Stimulated activated CD8-positive, alpha-beta memory T cell treated with anti-CD3 and anti-CD28 coated beads, Interleukin-7, amount 100 ng/mL, for 1 hour (primary cell): ENCODE measurements at places on chromosomes 7 and 10.

DNA sequence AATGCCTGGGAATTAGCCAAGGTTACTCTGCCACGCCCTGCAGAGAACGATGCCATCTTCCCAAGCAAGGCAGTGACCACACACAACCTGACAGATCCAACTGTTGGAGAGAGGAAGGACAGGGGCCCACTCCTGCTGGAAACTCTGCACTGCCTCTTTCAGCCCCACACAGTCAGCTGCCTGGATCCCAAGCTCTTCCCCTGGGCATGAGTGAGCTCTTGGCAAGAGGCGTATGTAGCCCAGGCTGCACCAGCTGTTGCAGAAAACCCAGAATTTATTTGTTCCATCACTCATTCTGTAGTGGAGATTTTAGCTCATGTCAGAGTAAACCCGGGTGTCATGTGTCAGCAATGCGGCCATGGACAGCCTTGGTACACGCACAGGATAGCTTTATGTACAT is 135.1 kb upstream of the TRIM24 start:
- DNase-seq, result no peak

- no peak for DNase-seq
Measured at GRCh38 chr10:50604049-50604640, 19.6 kb downstream of the SGMS1 start.

GRCh38 chr10:19815731-19816410 is 361 bp upstream of the PLXDC2 start:
- DNase-seq, result no peak

GRCh38 chr7:6612819-6613218 is 2.6 kb upstream of the ZNF853 start:
- DNase-seq, result no peak

DNA sequence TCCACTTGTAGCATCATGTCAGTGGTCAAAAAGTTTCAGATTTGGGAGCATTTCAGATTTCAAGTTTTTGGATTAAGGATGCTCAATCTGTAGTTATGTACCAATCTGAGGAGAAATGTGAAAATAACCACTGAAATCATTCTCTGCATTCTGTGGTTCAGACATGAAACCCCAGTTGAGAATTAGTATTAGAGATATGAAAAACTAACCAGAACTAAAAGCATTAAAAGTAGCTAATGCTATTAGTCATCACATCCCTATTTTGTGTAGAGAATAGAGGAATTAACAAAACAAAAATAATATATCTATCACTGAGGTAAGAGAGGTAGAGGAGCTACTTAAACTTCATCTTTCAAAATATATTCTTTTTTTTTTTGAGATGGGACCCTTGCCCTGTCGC is 28.0 kb downstream of the MICU1 start:
- DNase-seq, result no peak

GRCh38 chr7:20980232-20980631 is 193.5 kb upstream of the SP8 start:
- no peak for DNase-seq

DNA sequence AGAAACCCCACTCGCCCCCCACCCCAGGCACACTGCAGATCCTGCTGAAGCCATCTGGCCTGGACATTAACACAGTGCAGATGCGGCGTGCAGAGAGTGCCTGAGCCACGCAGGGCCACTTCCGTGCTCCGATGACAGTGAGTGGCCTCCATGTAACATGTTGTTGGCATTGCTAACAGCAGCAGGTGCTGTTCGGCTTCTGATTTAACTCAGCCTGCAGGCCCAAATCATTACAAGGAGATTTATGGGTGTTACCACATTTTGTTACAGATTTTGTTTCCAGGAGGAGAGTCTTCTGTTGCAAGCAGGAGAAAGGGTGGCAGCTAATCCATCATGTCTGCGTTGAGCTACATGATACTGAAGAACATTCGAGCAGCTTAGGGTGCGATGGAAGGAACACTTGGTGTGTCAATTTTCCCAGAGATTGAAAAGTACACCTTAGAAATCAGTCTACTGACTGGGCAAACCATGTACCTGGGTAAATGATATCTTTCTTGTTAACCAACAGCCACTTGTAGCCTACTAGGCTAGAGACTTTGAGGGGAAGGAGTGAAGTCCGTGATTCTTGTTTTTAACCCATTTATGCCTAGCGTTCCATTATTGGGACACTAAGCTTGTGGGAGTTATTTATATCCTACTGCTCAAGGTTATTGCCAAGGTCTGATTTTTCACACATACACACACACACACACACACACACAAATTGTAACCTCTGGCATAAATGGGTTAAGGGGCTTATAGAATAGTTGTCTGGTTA is 90.0 kb downstream of the JCAD start:
- DNase-seq, result no peak

DNA sequence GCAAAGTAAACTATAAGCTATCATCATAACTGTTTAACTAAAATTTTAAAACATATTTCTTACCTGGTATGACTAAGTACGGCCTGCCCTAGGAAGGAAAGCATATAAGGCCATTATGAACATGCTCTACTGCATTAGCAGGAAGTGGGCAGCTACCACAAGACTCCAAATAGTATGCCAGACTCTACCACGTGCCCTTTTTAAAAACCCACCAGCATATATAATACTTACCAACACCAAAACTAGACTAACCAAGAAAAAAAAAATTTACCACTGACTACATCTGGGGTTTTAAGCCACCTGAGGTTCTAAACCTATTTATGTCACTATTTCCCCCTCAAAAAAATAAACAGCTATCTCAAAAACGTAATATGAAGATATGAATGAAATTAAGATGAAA is 30.1 kb downstream of the NUDCD3 start:
- DNase-seq, result no peak

- no peak for DNase-seq
Measured at GRCh38 chr7:155791214-155791737, 21.0 kb downstream of the SHH start.

- no peak for DNase-seq
Measured at GRCh38 chr10:94300042-94300441, 62.7 kb downstream of the NOC3L start.

- no peak for DNase-seq
Measured at GRCh38 chr10:11699550-11700097, 42.6 kb upstream of the ECHDC3 start.

GRCh38 chr7:125485223-125485622 is 555.6 kb upstream of the POT1 start:
- DNase-seq, result no peak

DNA sequence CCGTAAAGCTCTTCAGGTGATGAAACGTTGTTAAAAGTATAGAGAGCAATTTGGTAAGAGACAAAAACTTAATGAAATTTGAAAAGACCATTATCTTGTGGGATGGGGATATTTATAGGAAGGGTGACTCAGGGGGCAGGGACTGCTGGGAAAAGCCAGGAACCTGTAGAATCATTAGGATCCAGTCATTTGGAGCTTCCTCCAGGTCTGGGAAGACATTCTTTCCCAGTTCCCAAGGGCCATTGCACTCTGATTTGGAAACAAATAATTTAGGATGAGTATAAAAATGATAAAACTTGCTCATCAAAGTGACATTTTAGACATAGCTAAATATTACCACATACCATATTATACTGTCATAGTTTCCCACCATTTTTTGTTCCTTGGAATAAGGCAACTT is 143.9 kb downstream of the PFKFB3 start:
- DNase-seq, result no peak

DNA sequence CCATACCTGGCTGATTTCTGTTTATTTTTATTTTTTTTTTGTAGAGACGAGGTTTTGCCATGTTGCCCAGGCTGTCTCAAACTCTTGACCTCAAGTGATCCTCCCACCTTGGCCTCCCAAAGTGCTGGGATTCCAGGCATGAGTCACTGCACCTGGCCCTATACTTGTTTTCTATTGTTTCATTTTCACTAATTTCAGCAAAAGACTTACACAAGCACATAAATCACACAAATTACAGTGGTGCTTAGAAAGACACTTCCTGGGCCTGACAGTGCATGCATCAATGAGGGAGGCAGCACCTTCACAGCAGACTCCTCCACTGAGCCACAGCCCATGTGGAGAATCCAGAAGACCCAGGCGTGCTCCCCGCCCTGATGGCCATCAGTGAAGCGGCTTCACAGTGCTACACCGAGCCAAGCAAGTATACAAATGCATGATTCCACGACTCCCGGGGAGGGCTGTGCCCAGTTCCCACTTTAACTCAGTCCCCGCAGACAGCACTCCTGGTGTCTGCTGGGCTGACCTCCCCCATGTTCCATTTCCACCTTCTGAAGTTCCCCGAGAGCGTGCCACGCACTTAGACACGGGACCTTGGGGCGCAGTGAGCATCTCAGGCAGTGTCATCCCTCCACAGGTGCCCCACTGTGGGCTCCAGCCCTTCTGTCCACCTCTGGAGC is 20.6 kb downstream of the PITRM1 start:
- no peak for DNase-seq

GRCh38 chr10:120601999-120602398 is 145.0 kb downstream of the PLPP4 start:
- DNase-seq, result no peak

DNA sequence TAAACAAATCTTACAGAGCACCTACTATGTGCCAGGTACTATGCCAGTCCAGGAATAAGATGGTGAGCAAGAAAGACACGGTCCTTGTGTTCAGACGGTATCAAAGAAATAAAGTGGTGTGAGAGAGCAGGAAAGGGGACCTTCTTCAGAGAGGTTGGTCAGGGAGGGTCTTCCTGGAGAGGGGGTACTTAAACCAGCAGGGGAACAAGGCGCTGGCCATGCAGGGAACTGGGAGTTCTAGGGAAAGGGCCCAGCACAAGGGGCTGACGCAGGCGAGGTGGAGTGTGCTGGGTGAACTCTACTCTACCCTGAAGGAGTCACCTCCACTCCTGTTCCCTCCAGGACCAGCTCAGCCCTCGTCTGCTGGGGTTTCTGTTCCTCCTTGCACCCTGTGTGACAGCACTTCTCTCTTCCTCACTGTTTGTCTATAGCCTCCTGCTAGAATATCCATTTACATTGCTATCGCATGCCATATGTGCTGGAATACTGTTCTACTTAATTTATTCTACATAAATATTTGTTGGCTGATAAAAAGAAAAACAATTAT is 73.5 kb downstream of the AOAH start:
- DNase-seq, result no peak

- DNase-seq, result no peak
Measured at GRCh38 chr7:154431045-154431444, 378.8 kb downstream of the DPP6 start.

GRCh38 chr10:101266381-101267289 is 37.4 kb upstream of the LBX1 start:
- DNase-seq, result no peak

- DNase-seq, result no peak
Measured at GRCh38 chr7:84454174-84454959, 259.8 kb upstream of the SEMA3A start.

GRCh38 chr10:90738885-90739284 is 119.0 kb downstream of the HTR7 start:
- DNase-seq, result no peak

- no peak for DNase-seq
Measured at GRCh38 chr7:140518370-140519006, 39.2 kb upstream of the MKRN1 start.
